ENCODE measurements at places on chromosomes 1 and 21.

DNA sequence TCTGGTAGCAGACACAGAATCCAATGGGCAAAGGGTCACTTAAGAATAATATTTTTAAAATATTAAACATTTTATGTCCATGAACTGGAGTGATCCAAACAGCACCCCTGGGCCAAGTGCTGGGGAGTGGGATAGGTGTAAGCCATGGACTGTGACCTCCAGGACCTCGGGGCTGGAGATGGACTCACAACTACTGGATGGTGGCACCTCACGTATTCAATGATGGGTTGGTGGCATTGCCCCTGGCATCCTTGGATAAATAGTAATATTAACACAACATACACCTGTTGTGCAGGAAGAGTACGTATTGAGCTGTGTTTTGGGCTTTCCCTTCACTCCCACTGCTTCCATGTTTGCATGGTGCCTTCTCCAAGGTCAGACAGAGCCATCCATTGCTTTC, 39.3 kb upstream of the TENT5C start:
- no peak for DNase-seq

GRCh38 chr1:53738205-53739108, 507 bp downstream of the GLIS1 start:
- DNase-seq: no peak

DNA sequence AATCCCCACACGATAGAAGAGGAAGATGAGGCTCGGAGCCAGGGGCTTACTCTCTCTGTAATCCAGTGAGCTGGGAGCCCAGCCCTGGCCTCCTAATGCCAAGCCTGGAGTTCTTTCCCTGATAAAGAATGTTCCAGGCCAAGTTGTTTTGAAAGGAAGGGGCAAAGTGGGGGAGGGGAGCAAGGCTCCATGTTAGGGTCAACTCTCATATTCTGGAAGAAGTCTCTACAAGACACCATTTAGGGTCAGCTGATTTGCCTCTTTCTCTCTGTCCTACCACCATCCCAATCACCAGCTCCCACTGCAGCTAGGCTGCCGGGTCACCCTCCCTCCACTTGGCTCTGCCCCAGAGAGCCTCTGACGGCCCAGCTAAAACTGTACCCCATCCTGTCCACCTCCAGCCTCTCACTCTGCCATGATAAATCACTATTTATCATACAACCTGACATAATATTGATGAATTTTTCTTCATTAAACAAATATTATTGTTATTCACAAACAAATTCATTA, 95.0 kb downstream of the GLIS1 start:
- DNase-seq: no peak

- no peak for DNase-seq
Measured at GRCh38 chr1:203937678-203938330, 76.4 kb downstream of the SNRPE start.

DNA sequence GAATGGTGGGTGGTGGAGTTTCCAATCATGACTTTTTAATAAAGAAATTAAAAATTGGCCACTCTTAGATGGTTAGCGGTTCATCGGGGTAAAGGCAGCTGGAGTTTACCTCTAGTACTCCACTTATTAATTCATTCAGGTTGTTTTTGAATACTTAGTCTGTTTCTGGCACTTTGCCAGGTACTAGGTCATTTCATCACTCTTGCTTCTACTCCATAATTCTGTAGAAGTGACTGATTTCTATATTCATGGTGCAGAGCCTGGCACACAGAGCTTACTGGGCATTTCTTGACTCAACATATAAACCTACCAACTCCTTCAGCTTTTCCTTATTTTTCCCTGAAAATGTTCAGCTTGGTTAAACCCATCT, 31.5 kb downstream of the FOXD2 start:
- no peak for DNase-seq
